SW480 (cell line): ENCODE measurements at places on chromosomes 3 and 15.

- no peak for DNase-seq
Measured at GRCh38 chr3:127445581-127446343, 144.8 kb downstream of the TPRA1 start.

- DNase-seq = no peak
Measured at GRCh38 chr3:14283813-14284438, 105.3 kb downstream of the LSM3 start.

GRCh38 chr3:18127859-18128681 lies 297.1 kb downstream of the SATB1 start:
- DNase-seq = no peak

DNA sequence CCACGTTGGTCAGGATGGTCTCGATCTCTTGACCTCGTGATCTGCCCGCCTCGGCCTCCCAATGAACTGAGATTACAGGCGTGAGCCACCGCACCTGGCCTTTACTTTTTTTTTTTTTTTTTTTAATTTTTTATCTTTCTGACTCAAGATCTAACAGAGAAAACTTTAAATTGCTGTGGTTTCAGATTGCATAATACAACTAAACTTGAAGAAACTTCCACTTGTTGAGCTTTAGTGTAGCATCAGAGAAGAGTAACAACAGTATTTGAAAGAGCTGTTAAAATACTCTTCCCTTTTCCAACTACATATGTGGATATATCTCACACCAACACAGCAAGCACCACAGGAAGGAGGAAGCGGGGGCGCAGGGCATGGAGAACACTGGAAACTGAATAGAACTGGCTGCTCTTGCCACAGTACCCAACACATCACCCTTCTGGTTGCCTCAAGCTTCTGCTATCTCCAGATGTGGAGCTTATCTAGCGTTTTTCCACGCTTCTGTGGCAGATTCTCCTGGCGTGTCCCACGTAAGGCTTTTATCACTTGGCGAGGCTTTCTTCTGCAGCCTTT lies 45.4 kb downstream of the MAP6D1 start:
- DNase-seq = no peak

DNA sequence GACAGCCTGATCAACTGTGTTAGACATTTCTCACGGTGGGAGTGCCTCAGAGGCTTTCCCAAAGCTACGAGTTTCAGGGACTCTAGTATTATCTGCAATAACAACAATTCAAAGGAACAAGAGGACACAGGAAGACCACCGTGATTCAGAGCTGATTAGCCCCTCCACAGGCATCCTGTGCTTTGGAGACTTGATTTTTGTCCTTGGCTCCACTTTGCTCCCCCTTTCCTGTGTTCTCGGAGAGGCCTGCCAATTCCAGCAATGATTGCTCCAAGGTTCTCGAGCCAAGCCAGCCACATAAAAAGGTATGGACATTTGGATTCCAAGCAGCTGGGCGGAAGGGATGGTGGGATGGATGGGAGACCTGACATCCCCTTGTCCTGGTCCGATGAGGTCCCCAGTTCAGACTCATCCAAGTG lies 14.3 kb downstream of the EHD4 start:
- no peak for DNase-seq

- no peak for DNase-seq
Measured at GRCh38 chr3:112984485-112984884, 6.3 kb upstream of the GTPBP8 start.

DNA sequence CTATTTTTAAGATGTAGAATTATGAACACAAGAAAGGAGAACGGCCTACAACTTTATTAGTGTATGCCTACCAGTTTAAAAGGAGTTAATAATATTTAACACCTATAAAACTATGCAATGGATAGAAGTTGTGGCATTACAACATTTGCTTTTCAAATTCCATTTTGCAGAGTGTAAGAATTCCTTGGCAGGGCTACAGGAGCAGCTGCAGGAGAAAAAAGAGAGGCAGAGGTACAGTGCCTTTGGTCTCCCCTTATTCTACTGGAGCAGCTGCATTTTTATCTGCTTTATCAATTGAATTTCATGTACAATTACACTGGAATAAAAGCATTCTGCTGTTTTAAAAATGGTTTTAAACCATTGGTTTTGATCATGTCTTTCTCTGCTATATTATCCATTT lies 145.7 kb upstream of the KCNH8 start:
- no peak for DNase-seq

- no peak for DNase-seq
Measured at GRCh38 chr3:101825904-101826445, 23.3 kb upstream of the NFKBIZ start.

GRCh38 chr3:16595778-16596177 lies 9.4 kb downstream of the DAZL start:
- peak; percentile 3 for DNase-seq

GRCh38 chr3:138935863-138936740 lies 10.8 kb downstream of the FOXL2 start:
- peak; percentile 57 for DNase-seq

DNA sequence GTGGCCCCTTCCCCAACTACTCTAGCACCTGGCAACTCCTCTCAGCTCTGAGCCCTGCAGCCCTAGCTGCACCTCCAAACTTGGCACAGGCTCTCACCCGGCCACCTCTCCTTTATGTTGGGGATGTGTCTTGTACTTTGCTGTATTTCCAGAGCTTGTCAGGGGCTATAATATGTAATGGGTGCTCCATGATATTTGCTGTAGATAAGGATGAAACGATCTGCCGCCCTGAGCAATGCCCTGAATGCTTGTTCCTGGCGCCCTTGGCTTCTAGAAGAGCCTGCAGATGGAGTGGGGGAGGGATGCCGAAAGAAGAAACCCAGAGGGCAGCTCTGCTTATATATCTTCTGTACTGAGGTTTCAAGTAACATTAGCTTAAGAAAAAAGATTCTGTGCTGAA lies 35.9 kb upstream of the ZBTB38 start:
- no peak for DNase-seq

DNA sequence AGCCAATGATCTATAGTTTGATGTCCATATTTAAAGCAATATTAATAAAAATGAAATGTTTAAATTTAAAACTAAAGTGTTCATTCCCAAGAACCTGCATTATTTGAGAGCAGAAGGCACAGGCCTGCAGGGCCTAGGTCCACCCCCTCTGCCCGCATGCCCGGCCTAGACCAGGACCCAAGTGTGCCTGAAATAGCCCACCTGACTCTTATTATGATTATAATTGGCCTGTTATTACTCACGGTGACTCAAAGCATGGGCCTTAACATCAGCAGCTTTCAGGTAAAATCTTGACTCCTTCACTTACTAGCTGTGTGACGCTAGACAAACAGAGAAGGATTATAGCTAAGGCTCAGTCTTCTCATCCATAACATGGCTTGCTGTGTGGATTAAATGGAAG lies 128.8 kb downstream of the PLCL2 start:
- DNase-seq = no peak

GRCh38 chr3:9780910-9781309 lies 11.2 kb upstream of the CAMK1 start:
- DNase-seq = no peak

GRCh38 chr15:75059607-75060006 lies 36.2 kb downstream of the PPCDC start:
- no peak for DNase-seq

DNA sequence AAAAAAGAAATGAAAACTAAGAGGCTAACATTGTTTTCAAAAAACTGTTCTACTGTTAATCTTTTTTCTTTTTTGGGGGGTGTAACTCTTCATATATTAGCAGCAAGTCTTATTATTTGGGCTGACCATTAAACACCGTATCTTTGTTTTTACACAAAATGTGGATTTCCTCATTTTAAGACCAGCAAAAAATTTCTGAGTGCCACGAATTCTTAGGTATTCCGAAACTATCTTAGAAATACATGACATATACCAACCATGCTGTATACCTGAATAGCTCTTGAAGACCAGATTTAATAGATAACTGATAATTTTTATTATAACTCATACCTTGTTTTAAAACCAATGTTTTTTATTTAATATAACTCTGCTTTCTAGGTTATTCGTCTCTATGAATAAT lies 620 bp upstream of the TTC23 start:
- no peak for DNase-seq

GRCh38 chr15:23472678-23473077 lies 25.6 kb upstream of the GOLGA6L2 start:
- DNase-seq = peak; percentile 70

GRCh38 chr3:123907720-123908119 lies 23.6 kb upstream of the MYLK start:
- DNase-seq = no peak

GRCh38 chr15:57057134-57057930 lies 138.9 kb downstream of the TCF12 start:
- no peak for DNase-seq
